Large intestine (tissue), 12 donors: ENCODE measurements at places on chromosomes 11 and 22.

- DNase-seq: no peak
These were observed 11.2 kb downstream of the EIF4G2 start for GRCh38 chr11:10797531-10797930.

DNA sequence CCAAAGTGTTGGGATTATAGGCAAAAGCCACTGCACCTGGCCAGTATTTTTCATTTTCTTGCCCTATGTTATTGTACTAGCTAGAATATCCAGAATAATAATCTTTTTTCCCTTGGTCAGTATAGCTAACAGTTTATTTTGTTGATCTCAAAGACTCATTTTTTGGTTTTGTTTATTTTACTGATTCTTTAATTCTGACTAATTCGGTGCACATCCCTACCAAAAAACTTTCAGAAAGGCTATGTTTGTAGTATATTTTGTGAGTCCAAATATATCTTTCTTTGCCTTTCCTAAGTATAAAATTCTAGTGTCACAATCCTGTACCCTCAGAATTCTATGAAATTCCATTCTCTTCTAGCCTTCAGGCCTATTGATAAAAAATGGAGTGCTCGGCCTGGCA is 84.3 kb downstream of the PHF21A start:
- DNase-seq: no peak

- DNase-seq: peak; percentile 87
These were observed 13.6 kb downstream of the BCL9L start for GRCh38 chr11:118911880-118912741.

DNA sequence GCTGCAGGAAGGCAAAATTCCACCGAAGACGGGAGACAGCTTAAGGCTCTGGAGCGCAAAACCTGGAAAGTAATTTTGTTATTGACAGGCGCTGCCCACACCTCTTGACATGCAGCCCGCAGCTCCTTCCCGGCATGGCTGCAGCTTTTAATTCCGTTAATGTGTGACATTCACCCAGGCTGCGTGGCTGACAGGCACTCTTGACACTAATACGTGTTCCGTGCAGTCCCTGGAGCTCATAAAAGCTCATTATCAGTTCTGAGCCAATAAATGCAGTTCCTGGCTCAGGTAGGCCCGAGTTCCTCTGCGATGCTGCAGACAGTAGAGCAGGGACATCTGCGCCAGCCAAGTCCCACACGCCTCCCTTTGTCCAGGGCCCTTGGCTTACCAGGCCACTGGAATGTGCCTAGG is 34.8 kb downstream of the TSPAN18 start:
- peak; percentile 70 for DNase-seq

DNA sequence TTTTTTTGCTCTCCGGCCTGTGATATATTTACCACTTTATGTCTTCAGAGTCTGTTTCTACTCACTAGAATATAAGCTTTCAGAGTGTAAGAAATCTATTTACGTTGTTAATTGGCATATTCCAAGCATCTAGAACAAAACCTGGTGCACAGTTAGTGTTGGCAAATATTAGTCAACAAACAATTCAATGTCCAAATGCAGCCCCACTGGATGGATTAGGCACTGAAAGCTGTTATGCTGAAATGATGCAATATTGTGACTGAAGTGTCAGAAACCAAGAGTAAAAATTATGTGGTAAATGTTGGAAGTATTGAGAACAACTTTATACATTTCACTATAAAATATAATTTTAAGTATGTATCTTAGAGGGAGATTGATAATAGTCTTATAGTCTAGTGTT is 24.8 kb downstream of the CASP4 start:
- DNase-seq: no peak

DNA sequence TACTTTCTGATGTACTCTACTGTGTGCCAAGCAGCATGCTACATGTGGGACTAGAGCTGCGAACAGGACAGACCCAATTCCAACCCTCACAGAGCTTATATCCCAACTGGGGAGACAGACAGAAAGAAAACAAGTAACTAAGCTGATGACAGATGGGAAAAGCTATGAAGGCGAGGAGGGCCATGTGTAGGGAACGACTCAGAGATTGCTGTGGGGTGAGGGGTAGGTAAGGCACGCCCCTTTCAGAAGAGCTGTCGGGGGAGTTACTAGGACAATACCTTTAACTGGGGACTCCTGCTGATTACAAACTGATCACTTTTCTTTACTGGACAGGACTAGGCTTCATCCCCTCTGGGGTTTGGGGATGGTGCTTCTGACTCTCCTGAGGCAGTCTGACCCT is 48.9 kb downstream of the ST3GAL4 start:
- DNase-seq: no peak

DNA sequence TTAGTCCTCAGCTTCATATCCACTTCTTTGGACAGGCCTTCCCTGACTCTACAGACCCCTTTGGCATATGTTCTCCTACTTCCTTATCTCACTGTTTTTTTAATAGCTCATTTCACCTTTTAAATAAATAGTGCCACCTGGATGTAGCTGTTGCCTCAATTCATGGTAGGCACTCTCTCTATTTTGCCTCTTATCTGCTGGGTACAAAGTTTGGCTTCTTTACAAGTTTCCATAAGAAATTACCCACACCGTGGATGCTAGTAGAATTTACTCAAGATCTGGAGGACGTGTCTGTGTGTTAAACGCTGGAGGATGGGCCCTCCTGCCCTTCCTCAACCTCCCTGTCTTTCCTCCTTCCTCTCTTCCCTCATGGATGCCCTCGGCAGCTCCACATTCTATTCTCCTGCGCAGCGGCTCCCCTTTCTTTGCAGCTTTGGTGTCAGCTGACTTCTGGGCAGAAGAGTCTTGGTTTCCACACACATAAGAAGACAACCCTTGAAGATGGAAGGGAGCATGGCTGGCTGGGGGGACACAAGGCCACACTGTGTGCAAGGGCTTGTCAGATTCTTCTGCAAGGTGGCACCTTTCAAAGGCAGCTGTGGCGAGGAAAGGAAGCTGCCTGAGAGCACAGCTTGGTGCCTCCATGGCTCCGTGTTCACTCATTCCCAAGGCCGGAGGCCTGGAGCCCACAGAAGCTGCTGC is 212.6 kb downstream of the SNX19 start:
- no peak for DNase-seq

- no peak for DNase-seq
These were observed 107.5 kb downstream of the TBC1D22A start for GRCh38 chr22:46869831-46870441.

- peak; percentile 56 for DNase-seq
These were observed 303.8 kb downstream of the NTM start for GRCh38 chr11:131674051-131674755.

- no peak for DNase-seq
These were observed 89.2 kb downstream of the FDX1 start for GRCh38 chr11:110518809-110519514.

DNA sequence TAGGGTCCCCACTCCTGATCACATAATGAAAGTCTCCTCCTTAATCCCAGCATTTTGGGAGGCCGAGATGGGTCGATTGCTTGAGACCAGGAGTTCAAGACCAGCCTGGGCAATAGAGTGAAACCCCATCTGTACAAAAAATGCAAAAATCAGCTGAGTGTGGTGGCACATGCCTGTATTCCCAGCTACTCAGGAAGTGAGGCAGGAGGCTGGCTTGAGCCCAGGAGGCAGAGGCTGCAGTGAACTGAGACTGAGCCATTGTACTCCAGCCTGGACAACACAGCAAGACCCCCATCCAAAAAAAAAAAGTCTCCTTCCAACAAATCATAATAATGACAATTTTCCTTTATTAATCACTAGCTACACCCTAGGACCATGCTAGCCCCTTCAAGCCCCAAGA is 15.1 kb downstream of the ZMAT5 start:
- DNase-seq: no peak

GRCh38 chr22:45974498-45974897 is 2.5 kb downstream of the WNT7B start:
- no peak for DNase-seq

DNA sequence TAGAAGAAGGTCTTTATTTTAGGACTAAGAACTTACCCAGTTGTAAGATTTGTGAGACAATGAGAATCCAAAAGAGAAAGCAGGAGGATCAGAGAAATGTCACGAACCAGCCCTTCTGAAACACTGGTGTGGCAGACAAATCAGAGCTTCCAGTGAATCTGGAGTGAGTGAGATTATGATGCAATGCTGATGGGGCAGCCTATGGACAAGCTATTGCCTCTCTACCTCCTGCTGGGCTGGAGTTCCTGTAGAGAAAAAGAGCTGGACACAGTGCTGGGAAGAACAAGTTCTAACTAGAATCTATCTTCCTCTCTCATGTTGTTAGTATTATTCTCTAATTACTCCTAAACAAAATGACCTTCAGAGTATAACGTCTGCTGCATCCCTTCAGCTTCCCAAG is 12.0 kb upstream of the ANO3 start:
- no peak for DNase-seq
